ENCODE measurements at places on chromosomes 1 and 21. TPM values are rescaled to one million over a fixed set of nuclear protein-coding genes. Genes with fewer than 3 reads are reported as not detected.
A peak's percentile ranks its signal among the peaks of the same experiment; 100 is the strongest.

The VHLL gene
- polyA plus RNA-seq, result not detected

DNA sequence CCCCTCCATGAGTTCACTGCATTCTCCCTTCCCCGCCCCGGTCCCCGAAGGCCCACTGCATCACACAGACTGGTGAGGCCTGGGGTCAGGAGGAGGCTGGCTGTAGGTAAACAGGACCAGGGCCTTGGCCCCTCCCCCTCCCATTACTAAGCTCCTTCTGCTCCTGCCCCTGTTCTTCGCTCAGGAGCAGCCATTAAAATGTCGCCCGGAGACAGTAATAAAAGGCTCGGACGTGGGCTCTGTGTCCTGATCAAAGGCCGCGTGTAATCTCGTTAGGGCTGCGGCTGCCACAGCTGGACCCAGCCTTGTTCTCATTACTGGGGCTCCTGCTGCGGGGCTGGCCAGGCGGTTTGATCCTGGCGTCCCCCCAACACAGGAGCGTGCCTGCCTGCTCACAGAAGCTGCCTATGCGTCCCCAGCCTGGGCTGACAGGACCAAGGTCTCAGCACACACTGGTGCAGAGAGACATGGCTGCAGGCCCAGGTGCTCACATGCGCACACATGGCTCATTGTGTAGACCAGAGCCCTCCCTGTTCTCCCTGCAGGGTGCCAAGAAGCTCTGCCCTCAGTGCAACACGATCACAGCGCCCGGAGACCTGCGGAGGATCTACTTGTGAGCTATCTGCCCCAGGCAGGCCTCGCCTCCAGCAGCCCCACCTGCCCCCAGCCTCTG is 24.0 kb downstream of the TMEM53 start:
- DNase-seq, result no peak

DNA sequence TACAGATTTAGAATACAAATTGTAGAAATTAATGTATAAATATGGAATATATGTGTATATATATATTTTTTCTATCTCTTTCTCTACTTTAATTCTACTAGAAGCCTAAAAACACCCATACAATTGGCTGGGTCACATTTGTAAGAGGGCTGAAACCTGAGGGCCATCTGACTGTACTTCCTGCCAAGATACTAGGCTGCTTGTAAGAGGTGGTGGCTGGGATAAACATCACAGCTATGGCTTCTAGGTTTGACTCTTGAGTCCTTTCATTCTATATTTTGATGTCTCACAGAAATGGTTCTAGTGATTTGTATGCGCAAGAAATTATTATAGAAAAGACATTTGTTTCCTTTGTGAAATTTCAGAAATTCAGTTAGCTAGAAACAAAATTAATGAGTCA is 1155.2 kb upstream of the B3GALT2 start:
- no peak for DNase-seq

The GBP6 gene
- 0.16 TPM for polyA plus RNA-seq

The RBP7 gene
- polyA plus RNA-seq, result 4.3 TPM

- peak; percentile 21 for DNase-seq
Observed at GRCh38 chr1:65526049-65526556, 105.6 kb downstream of the LEPR start.

DNA sequence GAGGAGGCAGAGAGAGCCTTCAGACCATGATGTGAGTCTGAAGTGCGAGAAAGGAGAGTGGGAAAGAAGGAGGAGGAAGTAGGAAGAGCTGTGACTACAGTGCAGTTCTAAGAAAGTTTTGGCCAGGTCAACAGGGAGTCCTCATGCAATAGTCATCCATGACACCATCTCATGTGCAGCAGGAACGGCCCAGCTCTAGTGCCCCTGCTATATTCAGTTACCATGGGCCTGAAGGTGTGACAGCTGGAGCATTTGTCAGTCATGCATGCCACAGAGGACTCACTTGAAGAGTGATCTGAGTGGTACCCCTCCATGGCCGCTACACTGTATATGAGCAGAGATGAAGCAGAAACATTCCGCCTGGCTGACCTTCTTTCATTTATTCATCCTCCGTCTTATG is 77.9 kb downstream of the OMA1 start:
- DNase-seq, result no peak
